Kidney tubule cell (primary cell): ENCODE measurements at places on chromosomes 1 and 21.

DNA sequence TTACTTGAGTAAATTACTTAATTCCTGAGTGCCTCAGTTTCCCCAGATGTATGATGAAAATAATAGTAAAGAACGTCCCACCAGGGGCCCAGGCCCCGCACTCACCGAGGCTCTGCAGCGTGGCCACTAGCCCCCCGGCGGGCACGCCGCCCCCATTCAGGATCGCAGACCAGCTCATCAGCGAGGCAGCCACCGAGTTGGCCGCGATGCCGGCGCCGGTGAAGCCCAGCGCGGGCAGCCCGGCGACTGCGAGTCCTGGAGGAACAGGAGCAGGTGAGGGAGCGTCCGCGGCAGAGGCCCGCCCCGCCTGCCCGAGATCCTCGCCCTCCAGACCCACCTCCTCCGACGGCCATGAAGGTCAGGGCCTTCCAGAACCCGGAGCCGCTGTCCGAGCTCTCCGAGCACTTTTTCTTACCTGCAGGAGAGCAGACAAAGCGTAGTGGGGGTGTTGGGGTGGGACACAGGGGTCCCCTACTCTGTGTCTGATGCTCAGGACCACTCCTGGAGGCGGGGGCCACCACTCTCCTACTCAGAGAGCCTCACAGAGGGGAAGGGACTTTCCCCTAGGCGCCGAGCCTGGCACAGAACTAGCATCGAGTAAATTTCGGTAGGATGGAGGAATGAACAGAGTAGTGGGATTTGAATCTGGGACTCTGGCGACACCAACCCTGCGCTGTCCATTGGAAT is 3.7 kb downstream of the IFI6 start:
- DNase-seq = no peak

- no peak for DNase-seq
These were observed 74.3 kb upstream of the CD5L start for GRCh38 chr1:157915859-157916258.

DNA sequence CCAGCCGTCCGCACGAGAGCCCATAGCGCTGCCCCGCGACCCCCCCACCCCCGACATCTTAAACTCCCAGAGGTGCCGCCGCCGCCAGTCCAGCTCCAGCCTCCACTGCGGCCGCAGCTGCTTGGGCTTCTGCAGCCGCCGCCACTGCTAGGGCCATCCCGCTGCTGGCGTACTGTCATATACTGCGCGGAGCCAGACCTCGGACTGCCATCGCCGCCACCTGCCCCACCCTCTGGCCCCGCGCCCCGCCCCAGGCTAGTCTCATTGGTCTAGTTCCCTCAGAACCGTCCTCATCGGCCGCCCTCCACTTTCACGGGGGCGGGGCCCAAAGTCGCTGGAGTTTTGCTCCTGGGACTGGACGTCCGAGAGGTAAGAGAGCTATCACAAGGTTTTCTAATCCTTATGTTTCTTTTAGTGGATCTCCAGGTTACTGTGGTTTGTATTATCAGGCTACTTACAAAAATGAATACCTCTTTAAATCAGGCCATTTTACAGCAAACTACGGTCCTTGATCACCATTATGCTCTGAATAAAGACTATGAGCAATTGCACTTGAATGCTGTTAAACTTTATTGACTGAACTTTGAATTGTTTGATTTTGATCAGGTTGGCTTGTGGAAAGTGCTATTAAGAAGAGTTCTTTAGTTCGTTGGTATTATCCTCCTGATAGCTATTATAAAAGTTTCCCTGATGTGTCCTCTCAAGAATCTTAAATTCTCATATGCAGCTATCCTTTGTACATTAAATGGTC is 2.8 kb upstream of the CD1D start:
- peak; percentile 76 for DNase-seq

GRCh38 chr1:173114346-173114745 is 63.6 kb upstream of the TNFSF18 start:
- DNase-seq = no peak

- no peak for DNase-seq
These were observed 46.8 kb upstream of the BARHL2 start for GRCh38 chr1:90763930-90764329.

- no peak for DNase-seq
These were observed 26.5 kb downstream of the OLIG1 start for GRCh38 chr21:33096426-33096825.

DNA sequence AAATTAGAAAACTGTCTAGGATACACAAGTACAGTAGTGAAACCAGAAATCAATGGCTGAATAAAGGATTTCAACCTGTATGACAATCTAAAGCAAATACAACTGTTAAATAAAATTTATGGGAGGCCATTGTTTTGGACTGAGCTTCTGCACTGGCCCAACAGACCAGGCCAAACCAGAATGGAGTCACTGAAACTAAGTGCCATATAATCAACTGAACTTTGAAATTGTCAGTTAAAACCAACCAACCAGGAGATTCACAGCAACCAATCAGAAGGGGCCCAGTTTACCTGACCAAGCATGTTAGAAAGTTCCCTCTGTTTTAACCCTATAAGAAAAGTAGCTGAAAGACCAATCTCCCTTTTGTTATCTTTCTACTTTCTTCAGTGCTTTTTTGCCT is 30.5 kb upstream of the SOAT1 start:
- DNase-seq = no peak

- DNase-seq = no peak
These were observed 5.9 kb downstream of the GNAT2 start for GRCh38 chr1:109613361-109614147.

GRCh38 chr1:242128951-242129502 is 130.1 kb upstream of the MAP1LC3C start:
- DNase-seq = peak; percentile 38

- DNase-seq = no peak
These were observed 221.7 kb downstream of the C1orf94 start for GRCh38 chr1:34398241-34398915.

DNA sequence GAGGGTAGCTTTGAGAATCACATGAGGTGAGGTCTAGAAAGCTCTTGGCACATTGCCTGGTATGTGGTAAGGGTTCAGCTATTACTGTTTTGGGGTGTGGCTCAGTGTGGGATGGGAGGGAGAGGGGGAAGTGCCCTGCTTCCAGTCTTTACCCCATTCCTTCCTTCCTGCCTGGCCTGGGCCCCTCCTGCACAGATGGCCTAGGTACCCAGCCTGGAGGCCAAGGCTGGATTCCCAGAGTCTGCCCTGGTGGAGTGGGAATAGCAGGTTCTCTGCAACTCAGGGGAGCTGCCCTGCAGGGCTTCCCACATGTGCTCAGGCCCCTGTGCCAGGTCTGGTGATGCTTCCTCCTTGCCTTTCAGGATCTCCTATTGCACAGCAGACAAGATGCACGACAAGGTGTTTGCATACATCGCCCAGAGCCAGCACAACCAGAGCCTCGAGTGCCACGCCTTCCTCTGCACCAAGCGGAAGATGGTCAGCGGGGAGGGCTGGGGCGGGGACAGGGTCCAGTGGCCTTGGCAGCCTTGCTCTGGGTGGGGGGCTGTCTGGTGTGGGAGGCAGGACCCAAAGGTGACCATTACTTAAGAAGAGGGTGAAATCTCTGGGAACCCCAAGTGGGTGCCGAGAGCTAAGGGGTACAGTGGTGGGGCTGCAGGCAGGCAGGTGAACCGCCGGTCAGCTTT is 13.5 kb downstream of the LDLRAP1 start:
- peak; percentile 52 for DNase-seq

DNA sequence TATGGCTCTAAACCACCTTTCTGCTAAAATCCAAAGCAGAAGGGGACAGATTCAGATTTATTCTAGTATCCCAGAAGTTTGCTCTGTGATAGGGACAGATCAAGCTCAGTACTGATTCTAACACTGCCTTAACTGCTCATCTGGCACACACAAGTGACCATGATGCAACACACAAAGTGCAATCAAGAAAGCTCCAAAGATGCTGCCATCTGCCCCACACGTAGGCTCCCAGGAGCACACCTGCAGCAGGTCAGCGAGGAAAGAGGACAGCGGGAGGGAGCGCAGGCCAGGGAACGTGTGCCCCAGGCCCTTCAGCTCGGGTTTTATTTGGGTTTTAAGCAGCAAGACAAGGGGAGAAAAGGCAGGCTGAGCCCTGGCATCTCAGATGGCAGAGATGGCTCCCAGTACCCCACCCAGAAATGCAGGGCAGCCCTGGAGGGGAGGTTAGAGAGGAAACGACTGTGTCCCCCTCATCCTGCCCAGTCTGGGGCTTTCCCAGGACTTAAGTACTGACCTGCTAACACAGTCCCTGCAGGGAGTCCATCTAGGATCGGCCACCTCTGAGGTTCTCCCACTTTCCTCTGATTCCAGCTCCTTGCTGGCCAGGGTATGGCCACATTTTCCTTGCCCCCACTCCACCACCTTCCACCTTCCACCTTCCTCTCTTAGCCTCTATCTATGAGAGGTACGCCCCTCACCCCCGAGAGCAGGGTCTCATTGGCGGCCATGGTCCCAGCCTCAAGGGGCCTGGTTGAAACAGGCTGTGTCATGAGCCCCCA is 1.2 kb downstream of the TRIM11 start:
- no peak for DNase-seq

GRCh38 chr1:231626951-231627614 is 493 bp downstream of the DISC1 start:
- peak; percentile 55 for DNase-seq

GRCh38 chr1:24119859-24120756 is 8.2 kb upstream of the MYOM3 start:
- DNase-seq = peak; percentile 86

DNA sequence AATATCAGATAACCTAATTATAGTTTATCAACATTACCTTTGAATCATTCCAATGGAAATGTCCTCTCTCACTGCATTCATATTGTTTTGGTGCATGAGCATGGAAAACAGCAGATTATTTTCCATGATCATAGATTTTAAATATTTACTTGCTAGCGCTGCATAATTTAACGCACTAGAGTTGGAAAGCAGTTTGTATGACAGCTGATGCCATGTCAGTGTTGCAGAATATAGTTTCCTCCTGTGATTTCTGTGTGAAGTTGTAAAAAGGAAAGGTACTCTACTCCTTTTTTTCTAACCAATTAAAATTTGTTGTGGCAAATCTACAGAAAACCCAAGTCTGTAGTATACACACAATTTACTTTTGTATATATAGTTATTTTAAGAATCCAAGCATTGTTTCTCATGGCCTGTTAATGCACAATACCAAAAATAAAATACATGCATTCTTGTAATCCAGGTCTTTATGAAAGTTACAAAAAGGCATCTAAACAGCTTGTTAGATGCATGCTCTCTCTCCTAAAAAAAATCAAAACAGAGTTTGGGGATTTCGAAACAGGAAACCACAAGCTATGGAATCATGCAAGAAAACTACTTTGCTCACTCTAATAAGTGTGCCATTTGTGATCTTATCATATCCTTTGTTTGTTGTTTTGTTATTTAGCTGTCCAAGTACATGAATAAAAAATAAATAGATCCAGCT is 1.9 kb upstream of the ATG4C start:
- DNase-seq = no peak

GRCh38 chr1:67146539-67146938 is 11.8 kb upstream of the C1orf141 start:
- no peak for DNase-seq

DNA sequence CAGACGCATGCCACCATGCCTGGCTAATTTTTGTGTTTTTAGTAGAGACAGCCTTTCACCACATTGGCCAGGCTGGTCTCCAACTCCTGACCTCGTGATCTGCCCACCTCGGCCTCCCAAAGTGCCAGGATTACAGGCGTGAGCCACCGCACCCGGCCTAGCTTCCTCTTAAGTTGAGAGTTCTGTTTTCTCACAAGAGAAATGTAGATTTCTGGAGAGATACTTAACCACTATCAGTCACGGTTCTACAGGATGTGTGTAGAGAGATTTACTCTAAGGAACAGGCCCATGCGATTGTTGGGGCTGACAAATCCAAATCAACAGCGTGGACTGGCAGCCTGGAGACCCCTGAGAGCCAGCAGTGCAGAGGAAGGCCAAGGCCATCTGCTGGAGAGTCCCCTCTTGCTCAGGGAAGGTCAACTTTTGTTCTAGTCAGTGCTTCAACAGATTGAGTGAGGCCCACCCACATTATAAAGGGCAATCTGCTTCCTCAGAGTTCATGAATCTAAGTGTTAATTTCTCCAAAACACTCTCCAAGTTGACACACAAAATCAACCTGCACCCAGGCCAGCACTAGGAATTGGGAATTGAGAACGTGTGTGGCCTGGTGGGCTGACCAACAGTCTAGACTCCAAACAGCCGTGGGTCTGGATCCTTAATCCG is 38.7 kb downstream of the CHAF1B start:
- DNase-seq = no peak

DNA sequence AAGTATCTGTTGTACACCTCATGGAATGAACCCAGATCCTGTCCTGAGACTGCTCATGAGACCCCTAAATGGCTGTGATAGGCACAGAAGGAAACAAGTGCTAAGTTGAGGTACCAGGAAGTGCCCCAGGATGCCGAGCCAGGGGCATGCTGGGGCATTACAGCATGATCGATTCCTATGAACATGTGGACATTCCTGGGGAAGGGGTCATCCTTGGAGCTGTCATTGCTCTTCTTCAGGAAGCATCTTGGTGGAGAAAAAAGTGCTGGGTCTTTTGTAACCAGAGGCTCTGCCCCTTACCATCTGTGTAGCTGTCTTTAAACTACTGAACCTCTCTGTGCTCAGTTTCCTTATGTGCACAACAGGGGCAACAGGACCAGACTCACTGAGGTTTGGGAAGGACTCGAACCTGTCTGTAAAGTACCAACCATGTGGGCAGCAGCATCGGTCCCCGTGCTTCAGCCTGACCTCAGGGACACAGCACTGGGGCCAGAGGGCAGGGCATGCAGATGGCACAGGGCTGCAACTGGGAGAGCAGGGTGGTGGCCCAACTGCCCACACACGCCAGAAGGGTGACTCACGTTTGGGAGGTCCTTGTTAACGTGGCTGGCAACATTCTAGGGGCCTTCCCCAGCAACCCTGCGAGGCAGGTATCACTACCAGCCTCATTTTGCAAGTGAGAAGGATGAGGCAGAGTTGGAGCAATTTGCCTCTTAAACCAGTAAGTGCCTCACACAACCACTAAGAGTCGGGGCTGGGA is 142.3 kb upstream of the EDN2 start:
- DNase-seq = peak; percentile 81

DNA sequence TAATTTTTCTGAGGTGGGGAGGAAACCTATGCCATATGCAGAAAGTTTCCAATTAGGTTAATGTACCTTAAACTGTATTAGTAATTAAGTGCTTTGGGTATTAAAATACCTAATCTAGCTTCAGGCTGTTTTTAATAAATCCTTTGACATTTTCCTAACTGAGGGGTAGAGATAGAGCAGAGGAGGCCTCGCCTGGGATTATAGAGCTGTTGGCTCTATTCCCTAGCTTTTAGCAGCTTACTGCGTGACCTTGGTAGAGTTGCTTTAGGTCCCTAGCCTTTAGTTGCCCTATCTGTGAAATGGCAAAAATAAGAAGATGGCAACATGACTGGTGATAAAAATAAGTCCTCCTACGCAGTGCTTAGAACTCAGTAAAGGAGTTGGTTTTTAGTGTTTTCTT is 621.0 kb downstream of the LMO4 start:
- DNase-seq = no peak

DNA sequence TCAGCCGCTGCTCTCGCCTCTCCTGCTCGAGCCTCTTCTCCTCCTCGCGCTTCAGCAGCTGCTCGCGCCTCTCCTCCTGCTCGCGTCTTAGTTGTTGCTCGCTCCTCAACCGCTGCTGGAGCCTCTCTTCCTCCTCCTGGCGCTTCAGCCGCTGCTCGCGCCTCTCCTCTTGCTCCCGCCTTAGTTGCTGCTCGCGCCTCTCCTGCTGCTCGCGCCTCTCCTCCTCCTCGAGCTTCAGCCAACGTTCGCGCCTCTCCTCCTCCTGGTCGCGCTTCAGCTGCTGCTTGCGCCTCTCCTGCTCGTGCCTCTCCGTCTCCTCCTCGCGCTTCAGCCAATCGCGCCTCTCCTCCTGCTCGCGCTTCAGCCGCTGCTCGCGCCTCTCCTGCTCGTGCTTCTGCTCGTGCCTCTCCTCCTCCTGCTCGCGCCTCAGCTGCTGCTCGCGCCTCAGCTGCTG is 3.7 kb downstream of the TCHH start:
- peak; percentile 49 for DNase-seq
